ENCODE measurements at places on chromosomes 11 and 22.
A peak's percentile ranks its signal among the peaks of the same experiment; 100 is the strongest.

DNA sequence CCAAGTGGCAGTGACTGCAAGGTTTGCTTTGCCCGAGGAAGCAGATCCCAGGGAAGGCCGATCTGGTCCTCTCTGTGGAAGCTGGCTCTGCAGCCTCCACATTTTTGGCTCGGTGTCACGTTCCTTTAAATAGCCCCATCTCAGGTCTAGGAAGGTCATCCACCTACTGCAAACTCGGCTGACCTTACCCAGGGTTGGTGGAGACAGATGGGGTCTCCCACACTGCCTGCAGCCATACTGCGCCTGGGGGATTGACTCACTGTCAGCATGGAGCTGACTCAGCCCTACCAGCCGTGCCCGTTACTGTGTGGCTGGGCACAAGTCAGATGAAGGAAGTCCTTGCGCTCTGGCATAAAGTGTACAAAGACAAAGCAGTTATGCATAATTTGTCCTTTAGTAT, 16.9 kb downstream of the CDPF1 start:
- no peak for DNase-seq

DNA sequence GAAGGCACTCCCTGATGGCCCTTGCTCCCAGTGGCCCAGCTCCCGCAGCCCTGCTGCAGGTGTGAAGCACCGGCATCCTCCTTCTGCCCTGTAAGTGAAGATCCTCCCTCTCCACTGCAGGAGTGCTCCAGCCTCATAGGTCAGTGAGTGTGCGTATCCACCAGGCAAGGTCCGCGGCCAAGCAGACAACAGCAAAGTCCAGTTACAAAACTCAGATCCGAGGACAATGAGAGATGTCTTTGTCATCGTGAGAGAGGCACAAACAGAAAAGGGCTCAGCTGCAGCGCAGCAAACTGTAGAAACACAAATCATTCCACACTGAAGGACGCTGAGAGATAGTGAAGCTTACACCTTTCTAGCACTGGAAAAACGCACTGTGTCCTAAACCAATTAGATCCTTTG, 46.1 kb downstream of the MYH9 start:
- DNase-seq = no peak

- no peak for DNase-seq
Measured at GRCh38 chr22:38259370-38259769, 13.4 kb downstream of the TMEM184B start.

GRCh38 chr11:61095021-61095420, 7.3 kb upstream of the CD5 start:
- no peak for DNase-seq

DNA sequence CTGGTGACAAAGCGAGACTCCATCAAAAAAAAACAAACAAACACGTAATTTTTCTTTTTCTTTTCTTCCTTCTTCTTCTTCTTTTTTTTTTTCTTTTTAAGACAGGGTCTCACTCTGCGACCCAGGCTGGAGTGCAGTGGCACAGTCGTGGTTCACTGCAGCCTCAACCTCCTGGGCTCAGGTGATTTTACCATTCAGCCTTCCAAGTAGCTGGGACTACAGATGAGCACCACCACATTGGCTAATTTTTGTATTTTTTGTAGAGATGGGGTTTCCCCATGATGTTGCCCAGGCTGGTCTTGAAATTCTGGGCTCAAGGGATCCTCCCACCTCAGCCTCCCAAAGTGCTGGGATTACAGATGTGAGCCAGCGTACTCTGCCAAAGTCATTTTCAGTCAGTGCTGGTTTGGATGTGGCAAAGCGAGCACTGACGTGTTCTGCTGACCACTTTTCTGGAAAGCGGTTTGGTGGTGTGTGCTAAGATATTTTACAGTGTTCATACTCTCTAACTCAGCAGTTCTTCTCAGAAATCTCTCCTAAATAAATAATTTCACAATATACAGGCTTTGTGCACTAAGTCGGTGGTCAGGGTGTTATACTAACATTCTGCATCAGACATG, 10.7 kb downstream of the FAM118A start:
- no peak for DNase-seq

DNA sequence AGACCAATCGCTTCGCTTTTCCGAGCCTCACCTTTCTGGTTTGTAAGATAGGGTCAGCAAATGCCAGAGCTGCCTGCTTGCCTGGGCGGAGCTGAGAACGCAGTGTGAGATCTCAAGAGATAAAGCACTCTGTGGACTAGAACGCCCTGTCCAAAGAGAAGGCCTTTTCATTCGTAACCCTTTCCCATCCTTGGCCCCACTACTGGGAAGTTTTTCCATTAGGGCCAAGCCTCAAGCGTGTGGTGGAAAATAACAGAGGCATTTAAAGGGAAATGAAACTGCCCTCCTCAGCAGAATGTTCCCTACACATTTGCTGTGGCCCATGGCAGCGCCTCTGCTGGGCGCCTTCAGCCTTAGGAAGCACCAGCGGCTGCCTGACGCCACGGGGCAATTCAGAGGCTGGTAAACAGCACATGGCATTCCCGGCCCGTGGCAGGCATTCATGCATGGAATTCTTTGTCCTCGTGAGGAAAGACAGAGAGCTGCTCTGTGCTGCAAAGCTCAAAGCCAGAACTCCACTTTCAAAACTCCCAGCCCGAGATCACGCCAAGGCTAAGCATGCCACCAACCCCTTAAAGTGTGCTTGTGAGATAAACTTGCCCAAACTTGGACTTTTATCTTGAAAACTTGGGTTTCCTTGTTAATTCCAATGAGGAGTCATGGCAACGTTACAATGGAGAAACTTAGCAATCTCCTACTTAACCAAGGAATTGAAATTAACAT, 38.1 kb downstream of the AHNAK start:
- DNase-seq = peak; percentile 92

DNA sequence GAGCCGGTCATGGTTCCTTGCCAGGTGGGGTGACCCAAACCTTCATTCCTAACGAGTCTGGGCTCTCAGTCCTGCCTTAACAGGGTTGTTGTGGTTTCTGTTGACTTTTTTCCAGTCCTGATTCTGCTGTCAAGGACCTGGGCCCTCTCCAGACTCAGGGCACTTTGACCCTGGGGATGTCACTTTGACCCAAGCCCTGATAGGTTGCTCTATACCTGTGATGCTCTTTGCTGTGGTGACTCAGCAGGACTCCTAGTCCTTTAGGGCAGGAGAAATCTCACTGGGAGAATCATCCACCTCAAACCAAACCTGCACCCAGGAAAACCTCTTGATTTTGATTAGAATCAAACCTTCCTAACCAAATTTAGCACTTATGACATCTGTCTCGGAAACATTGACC, 20.5 kb upstream of the MPPED1 start:
- DNase-seq = no peak

- DNase-seq = no peak
Measured at GRCh38 chr11:134835561-134835960, 423.5 kb upstream of the B3GAT1 start.

GRCh38 chr22:27171212-27171611, 513.8 kb downstream of the MIAT start:
- no peak for DNase-seq

GRCh38 chr22:42963231-42963595, 51.7 kb downstream of the PACSIN2 start:
- DNase-seq = no peak

GRCh38 chr11:132681971-132682370, 850.3 kb downstream of the OPCML start:
- no peak for DNase-seq

DNA sequence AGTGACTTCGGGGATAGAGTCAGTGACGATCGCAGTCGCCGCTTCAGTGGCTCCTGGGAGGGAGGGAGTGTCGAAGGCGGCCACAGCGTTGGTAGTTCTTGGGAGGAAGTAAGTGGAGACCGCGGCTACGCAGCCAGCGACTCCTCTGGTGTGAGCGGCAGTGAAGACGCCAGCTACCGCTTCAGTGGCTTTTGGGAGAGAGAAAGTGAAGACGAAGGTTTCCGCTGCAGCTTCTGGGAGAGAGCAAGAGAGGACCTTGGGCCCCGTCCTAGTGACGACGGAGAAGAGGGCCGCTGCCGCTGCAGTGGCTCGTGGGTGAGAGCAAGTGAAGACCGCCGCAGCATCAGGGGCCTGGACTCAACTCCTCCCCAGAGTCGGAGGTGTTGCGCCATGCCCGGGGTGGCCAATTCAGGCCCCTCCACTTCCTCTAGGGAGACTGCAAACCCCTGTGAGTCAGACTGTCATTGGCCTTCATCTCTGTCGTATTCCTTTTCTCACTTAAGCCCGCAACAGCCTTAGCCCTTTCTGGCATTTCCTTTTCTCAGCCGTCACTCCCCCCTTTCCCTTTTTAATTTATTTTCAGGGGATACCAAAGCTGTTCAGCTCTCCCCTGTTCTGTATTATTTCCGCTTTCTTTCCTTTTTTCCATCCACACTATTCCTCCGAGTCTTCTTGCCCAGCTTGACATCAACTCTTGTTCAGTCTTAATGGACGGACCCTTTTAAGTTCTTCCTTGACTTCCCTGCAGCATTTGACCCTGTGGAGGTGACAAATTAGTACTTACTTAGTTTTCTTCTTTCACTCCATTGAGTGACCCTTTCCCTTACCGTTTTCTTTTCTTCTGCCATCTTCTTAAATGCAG, 1.0 kb downstream of the ANKRD42 start:
- peak; percentile 70 for DNase-seq

DNA sequence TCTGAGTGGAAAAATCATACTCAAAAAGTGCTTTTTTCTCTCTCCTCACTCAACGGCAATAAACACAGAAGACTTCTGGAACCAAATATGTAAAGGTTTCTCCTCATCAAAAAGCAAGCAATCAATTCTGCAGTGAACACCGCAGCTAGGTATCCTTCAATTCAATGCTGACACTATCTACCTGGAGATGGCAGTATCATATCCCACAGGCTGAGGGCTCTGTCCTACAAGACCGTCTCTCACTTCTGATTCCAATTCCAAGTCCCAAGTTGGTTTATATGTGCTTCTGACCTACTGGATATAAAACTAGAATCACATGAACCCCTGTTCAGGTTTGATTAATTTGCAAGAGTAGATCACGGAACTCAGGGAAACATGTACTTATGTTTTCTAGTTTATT, 59.7 kb upstream of the LUZP2 start:
- DNase-seq = no peak

DNA sequence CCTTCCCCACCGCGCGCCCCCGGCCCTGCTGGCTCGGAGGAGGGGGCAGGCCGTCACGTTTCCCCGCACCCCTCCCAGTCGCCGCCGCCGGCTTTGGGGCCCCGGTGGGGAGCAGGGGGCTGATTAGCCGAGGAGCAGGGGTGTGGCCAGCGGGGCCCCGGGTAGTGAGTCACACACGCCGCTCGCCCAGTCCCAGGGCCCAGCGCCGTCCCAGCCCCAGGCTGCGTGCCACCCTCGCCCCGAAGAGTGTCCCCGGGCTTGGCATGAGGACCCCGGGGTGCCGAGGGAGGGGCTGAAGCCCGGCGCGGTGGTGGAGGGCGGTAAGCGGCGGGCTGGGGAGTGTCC, 34.4 kb downstream of the PRDM11 start:
- DNase-seq = peak; percentile 91
